Large intestine (tissue), 12 donors: ENCODE measurements at places on chromosomes 6 and 20.
A peak's percentile ranks its signal among the peaks of the same experiment; 100 is the strongest.

DNA sequence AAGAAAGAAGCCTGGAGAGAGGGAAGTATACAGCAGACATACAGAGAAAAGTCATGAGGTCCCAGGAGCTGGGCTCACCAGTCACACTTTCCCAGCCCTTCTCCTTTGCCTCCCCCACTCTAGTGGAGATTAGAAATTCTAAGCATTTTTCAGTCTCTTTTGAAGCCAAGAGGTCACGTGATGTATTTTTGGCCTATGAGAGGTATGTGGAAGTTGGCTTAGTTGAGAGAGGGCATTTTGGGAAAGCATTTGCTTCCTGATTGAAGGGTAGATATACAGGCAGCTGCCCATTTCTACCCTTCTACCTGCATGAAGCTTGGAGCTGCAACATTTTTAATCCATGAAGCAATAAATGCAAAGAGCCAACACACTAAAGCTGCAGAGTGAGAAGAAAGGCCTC lies 106.0 kb upstream of the TNFAIP3 start:
- DNase-seq: no peak

DNA sequence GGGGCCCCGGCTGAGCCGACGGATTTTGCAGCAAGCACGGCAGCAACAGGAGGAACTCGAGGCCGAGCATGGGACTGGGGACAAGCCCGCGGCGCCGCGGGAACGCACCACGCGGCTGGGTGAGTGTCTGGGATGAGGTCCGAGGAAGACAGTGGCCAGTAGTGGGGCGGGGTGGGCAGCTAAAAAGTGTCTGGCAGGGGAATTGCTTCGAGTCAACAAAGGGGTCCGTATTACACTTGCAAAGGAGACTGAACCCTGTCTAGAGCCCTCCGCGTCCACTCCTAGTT lies 356 bp downstream of the BYSL start:
- peak; percentile 13 for DNase-seq

- DNase-seq: no peak
Measured at GRCh38 chr6:169232507-169232931, 21.1 kb downstream of the THBS2 start.

DNA sequence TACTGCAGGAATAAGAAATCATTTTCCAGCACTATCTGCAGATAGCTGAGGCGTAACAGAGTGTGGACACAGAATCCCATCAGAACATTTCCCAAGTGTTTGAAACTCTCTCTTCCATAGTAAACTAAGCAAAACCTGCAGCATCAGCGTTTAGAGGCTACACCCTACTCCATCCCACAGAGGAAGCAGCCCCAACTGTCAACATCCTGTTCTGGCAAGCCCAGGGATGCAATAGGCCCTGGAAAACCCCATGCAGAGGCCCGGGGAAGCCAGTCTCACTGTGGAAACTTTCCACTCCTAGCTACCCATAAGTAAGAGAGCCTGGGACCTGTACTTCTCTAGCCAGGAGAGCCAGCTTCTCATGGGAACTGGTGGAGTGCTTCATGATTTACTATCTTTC lies 129.4 kb downstream of the LY86 start:
- peak; percentile 49 for DNase-seq

GRCh38 chr6:75275067-75275466 lies 9.5 kb downstream of the TMEM30A start:
- no peak for DNase-seq

DNA sequence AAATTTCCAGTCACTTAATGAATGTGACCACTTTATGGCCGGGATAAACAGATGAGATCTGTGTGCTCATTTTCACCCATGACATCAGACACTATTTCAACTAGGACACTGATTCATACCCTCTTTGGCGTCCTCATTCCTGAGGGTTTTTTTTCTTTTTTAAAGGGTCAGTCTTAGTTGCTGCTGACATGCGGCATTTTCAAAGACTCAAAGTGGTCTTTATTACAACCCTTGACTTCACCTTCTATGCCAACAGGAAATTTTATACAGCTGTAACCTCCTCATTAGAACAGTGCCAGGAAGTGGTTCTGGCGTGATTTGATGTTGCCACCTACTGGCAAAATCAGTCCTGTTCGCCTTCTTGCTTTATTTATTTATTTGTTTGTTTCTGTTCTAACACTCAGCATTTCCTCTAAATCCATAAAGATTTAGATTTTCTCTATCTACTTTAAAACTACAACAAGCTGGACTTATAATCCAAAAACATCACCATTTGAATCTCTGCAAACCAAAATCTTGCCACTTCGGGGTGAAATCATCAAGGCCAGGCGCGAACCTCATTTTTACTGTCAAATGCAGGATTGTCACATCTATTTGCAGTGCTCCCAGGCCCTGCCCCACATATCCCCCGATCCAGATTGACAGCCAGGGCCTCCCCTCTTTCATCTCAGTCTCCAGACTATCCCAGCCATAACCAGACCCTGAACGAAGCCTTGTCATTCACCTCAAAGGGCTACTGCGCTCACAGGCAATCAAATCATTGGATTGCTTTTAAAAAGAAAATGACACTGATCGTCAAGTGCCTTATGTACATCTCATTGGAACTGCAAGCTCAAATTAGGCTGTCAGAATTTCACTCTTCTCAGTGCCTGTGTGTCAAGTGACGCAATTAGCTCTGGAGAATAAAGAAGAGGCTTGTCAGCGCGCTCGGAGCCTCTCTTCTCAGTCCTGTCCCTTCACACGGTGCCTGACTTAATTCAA lies 77.5 kb downstream of the C6orf118 start:
- no peak for DNase-seq

DNA sequence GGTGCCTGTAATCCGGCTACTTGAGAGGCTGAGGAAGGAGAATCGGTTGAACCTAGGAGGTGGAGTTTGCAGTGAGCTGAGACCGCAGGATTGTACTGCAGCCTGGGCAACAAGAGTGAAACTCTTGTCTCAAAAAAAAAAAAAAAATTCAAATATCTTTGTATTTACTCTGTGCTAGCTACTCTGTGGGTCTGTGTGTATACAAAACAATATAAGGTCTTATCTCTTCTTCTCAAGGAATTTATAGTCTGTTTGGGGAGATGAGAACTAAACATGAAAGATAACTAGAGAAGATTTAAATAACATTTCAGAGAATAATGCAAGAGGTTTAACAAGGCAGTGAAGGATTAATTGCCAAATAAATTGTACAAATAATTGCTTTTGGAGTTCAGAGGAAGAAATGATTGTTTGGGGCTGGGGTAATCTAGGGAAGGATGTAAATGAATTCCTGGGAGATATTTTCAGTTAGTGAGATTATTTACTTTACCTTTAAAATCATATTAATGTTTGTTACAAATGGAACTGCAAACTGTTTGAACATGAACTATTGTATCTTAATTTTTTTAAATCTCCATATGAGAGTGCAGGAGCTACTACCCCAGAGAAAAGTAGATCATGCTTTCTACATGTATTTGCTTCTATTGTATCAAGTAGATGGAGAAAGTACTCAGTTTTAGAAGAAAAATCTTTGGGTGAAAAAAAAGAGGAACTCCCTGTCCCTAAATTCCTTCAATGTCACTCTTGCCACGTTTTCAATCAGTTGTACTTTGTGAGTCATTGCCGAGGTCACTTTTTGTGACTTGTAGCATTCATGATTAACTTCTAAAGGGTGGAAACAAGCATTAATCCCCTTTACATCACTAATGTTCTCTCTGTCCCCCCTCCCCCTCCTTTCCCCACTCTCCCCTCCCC lies 39.0 kb downstream of the NCOA3 start:
- peak; percentile 20 for DNase-seq

GRCh38 chr20:34989670-34990069 lies 34.0 kb downstream of the MYH7B start:
- DNase-seq: no peak

DNA sequence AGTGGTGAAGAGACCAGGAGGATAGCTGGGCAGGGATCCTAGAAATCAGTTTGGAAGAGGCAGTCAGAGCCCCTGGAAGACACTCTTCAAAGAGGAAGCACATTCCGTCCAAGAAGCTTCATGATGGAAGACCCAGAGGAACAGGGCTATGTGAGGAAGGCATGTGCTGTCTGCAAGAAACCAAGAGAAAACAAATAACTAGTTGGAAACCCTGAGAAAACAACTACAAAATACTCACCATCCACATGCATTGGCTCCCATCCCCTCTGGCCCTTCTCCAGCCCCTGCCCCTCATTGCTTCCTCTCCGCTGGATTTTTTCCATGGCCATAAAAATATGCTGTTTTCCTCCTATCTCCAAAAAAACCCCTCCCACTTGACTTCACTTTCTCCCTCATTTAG lies 40.9 kb upstream of the SMOC2 start:
- DNase-seq: no peak

DNA sequence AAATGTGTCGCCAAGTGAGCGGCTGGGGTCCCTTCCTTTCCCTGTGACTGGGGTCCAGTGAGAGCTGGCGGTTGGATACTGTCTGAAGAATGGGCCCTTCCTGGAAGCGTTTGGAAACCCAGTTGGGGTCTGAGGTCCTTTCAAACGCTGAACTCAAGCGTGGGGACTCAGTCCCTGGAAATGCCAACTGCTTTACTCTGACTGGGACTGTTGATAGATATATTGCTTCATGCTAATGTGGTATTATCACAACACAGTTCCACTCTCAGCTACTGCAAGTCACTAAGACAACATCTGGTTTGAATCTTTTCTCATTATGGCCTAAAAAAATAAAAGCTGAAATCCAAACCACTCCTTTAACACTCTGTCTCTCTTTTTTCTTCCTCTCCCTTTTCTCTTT lies 23.7 kb upstream of the PSMF1 start:
- DNase-seq: no peak

DNA sequence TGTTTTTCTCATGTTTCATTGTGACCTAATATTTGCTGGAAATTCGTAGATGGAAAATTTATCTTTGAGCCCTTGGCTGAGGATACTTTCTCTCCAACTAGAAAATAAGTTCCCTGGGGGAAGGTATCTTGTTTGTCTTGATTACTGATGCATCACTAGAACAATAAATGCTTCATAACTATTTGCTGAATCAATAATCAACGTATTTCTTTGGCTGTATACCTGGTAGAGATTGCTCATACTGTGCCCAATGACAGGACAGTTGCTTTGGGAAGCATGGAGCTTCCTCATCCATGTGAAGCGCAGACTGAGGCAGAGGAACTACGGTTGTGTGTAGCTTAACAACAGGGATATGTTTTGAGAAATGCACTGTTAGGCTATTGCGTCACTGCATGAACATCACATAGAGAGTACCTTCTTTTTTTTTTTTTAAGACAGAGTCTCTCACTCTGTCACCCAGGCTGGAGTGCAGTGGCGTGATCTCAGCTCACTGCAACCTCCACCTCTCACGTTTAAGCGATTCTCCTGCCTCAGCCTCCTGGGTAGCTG lies 34.2 kb upstream of the RPN2 start:
- DNase-seq: no peak
